ENCODE measurements at places on chromosomes 2 and 18.

DNA sequence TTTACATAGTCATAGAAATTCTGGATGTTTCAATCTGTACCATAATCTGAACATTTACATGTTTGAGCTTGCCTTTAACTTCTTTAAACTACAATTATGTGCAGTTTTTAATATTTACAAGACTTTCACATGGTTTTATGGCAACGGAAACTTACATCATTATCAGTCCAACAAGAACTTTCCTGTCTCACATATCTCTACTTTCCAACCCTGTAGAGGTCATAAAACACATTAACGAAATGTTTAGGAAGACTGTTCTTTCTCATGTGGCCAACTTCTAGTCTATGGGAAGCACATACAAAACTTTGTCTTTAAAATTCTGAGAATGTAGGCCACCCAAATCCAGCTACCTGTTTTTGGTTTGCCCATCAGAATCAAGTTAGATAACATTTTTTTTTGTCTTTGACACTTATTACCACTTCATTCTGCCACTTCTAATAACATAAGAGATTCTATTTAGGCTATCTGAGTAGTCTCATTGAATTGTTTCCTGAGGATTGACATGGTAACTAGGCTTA is 693.2 kb downstream of the KCNJ3 start:
- DNase-seq: no peak

DNA sequence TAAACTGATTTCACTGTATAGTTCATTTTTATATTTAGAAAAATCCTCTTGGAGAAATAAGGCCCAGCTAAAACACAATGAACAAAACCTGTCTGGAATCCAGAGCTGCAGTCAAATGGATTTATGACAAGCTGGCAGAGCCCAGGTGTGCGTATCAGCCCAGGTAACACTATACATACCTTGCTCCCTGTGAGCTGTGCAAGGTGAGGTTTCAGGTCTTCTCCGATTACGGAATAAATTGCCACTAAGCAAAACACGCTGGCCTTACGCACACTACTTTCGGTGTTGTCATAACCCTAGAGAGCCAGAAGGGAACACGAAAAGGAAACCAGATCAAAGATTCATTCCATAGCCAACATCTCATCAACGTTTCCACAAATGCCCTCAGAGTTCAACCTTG is 61.9 kb upstream of the TFCP2L1 start:
- peak; percentile 78 for DNase-seq

DNA sequence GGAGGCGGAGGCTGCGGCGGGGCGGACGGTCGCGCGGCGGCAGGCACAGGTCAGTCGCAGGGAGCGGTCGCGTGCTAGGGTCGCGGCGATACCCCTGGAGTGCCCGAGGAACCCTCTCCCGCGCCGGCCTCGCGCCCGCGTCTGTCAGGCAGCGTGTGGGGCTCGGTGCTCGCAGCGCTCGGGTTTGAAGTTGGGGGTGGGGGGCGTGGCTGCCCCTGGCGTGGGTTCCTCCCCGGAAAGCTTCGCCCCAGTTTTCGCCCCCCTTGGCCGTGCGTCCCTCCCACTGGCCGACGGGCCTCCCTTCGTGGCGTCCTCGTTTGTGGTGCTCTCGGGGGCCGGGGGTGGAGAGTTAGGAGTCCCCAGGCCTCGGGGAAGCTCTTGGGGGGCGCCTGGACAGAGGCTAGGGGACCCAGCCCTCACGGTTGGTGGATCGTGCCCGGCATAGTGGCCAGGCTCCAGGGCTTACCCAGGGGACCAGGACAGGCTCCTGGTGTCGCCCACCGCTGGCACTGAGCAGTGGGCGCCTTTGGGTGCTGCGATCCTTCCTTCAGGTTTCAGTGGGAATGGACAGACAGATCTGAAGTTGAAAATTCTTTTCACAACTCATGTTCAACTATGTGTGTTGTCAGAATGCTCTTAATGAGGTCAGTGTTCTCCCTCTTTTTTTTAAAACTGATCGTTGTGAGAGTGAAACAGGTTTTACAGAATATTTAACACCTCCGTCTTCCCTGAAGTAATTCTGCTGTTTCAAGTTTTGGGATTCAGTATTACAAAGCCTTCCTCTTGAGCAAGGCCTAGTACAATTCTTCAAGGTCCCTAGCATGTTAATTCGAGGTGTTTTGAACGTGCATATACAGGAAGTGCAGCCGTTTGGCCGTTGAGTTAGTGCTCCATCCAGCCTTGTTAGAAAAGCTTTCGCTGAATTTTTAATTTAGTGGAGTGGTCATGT is 604 bp downstream of the RALBP1 start:
- DNase-seq: peak; percentile 40

- DNase-seq: no peak
Observed at GRCh38 chr18:11886577-11887110, 21.5 kb downstream of the MPPE1 start.

DNA sequence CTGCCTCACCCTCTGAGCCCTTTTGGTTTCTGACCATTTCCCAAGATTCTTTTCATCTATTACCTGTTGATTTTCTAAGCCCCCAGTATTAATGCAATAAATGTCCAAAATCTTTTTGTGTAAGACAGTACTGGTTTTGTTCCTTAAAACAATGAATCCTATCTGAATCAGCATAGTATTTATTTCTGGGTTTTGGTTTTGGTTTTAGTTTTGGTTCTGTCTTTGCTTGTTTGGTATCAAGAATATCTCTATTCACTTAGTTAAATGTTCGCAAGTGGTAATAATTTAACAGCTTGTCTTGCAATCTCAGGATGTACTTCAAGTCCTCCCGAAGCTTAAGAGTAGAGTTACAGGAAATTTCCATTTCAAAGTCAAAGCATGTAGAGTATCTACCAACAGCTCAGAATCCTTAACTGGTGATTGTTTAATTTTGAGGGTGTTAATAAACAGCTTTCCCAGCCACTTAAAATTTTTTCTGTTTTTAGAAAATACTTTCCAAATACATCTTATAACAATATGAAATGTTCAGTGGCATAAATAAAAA is 67.7 kb upstream of the NEDD4L start:
- DNase-seq: no peak

DNA sequence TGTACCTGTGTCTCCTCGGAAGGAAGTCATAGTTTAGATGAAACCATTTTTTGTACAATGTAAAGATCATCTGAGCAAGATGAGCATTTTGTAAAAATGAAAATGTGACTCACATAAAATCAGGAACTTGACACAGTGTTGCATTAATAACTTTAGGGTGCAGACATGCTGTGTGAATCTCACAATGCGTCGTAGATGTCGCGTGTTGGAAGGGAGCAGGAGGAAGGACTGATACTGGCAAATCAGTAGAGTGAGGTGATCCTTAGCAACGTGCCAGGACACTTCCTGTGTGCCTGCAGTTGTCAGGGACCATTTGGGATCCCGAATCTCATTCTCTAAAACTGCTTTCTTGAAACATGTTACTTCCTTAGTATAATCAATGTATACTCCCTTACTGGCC is 103.1 kb downstream of the SH3BP4 start:
- DNase-seq: no peak

DNA sequence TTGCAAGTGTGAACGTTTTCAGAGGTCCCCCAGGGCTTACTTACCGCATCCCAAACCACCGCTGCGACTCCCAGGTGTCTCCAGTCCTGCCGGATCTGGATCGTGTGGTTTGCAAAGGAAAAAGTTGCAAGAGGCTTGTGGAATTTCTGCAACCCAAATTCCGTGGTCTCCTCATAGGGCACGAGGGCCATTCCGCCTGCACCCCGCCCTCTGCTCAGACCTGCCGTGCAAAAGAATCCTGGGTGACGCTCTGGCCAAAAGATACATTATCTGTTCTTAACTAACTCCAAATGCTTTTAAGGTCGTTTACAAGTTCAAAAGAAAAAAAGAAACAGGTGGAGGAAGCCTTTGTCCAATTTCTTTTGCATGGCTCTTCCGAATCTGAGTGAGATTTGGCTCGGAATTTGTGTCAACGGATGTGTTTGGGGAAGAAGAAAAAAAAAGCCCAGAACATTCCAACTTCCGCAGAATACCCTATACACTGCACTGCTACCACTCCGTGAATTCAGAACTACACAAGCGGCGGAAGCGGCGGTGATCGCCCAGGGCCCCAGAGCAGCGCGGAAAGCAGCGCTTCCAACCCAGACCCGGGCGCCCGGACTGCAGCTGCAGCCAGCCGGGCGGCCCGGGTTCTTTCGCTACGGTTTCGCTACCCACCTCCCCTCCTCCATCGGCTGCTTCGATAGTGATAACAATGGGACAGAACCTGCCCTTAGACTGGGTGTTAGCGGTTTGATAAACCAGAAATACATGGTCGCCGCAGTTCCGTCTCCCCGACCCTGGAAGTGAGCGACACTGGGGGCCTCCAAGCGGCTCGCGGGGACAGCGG is 795 bp downstream of the METTL21A start:
- peak; percentile 60 for DNase-seq
